Stimulated activated CD8-positive, alpha-beta memory T cell treated with anti-CD3 and anti-CD28 coated beads, Interleukin-7, amount 100 ng/mL, for 24 hours (primary cell): ENCODE measurements at places on chromosomes 7 and 10.

DNA sequence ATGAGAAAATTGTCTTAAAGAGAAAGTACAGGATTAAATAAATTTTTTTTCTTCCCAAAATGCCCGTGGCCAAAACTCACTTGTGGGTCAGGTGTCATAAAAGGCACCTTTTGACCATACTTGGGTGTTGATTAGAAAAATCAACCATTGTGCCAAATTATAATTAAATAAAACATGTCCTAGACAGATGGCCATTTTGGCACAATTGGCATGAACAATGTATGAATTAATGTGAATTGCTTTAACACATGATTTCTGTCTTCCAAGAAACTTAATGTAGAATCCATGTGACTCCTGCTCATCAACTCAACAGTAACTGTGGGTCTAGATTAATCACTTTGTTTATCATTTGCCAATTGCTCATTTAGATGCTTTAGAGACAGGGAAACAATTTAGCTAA, 64.0 kb downstream of the CSTF2T start:
- no peak for DNase-seq

- DNase-seq, result no peak
Observed at GRCh38 chr7:157210682-157211081, 72.0 kb downstream of the UBE3C start.

GRCh38 chr7:140625908-140626868, 14.4 kb downstream of the DENND2A start:
- no peak for DNase-seq

DNA sequence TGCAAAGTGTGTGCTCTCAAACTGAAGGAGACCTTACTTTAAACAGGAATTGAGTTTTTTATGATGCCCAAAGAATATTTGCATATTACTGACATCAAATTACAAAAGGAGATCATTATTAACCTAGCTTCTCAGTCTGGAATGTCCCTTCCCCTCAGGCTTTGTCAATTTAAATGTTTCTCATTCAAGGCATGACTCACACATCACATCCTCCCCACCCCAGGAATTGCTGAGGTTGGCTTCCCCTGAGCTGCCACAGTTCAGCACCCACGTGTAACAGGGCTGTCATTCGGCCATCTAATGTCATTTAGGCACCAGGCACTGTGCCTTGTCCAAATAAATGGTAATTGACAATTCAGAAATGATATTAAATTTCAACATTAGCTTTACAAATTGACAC, 305.9 kb upstream of the MGMT start:
- no peak for DNase-seq

DNA sequence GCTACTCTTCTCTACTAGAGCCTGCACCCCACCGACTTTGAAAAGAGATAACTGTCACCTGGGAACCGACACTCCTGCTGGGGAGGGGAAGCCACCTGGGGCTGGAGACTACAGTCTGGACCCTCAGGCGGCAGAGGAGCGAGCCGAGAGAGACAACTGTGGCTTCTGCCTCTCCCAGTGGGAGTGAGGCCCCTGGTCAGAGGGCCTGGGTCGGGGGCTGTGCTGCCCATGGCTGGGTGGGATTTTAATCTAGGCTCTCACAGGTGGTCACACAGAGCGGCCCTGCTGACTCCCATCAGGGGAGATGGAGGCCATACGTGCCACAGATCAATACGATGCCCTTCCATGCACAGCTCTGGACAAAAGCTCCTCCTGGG, 372.1 kb downstream of the DNAJB6 start:
- no peak for DNase-seq

DNA sequence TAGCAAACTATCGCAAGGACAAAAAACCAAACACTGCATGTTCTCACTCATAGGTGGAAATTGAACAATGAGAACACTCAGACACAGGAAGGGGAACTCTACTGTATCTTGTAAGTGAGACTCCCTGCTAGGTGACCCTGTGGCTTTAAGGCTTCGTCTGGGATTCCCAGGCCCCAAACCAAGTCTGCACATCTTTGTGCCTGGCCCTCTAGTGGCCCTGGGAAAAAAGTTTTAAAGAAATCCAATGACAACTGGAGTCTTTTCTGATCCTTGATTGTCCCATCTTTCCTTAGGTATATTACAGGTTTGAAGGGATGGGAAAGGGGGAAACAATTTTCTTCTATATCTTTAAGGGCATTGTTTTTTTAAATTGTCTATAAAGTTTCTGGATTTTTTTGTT, 10.6 kb upstream of the LIPM start:
- DNase-seq, result no peak

GRCh38 chr10:35316218-35316967, 19.9 kb upstream of the CCNY start:
- no peak for DNase-seq

DNA sequence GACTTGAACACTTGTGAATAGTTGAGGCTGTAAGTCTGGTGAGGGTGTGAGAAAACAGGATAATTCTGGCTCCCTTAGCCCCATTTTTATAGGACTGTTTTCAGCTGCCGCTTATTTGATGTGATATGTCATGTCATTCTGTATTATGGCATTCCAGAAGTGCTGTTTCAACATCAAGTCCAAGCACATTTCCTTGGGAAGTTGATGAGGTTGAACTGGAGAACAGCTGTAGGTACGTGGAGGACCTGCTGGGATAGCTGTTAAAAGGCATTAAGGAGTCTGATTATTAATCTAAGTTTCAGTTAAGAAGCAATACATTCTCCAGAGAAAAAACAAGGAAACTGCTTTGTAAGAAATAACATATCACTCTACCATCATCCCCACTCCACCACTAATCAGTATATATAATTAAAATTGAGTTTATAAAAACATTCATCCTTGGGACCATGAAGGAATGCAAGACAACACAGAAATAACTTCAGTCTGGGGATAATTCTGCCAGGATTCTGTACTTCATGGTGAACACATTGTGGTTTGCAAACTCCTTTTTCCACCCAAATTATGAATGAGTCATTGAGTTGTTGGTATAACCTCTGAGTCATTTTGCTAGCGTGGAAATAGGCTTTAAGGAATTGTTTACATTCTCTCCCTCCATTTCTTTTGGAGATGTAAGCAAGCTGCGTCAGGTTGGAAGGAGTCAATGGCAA, 39.9 kb upstream of the TMEM229A start:
- DNase-seq, result no peak

GRCh38 chr10:132893090-132893489, 49.3 kb downstream of the CFAP46 start:
- DNase-seq, result no peak

DNA sequence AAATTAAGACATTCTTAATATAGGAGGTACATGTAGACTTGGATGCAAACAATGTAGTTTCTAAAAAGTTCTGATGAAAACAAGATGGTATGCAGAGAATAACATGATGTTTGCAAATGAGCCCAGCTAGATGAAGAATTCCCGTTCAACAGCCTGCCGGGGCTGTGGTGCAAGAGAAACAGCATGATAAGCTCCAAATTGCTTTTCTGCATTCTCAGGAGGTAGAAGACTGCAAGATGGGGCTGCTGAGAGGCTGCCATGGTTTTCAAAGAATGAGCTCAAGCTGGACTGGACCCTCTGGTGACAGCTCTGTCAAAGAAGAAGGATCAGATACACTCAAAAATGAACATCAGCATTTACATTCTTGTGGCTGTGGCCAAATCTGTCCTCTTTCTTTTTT, 73.4 kb upstream of the PALS2 start:
- DNase-seq, result no peak
